ENCODE measurements at places on chromosomes 3 and 15. TPM values are rescaled to one million over a fixed set of nuclear protein-coding genes. Genes with fewer than 3 reads are reported as not detected.

DNA sequence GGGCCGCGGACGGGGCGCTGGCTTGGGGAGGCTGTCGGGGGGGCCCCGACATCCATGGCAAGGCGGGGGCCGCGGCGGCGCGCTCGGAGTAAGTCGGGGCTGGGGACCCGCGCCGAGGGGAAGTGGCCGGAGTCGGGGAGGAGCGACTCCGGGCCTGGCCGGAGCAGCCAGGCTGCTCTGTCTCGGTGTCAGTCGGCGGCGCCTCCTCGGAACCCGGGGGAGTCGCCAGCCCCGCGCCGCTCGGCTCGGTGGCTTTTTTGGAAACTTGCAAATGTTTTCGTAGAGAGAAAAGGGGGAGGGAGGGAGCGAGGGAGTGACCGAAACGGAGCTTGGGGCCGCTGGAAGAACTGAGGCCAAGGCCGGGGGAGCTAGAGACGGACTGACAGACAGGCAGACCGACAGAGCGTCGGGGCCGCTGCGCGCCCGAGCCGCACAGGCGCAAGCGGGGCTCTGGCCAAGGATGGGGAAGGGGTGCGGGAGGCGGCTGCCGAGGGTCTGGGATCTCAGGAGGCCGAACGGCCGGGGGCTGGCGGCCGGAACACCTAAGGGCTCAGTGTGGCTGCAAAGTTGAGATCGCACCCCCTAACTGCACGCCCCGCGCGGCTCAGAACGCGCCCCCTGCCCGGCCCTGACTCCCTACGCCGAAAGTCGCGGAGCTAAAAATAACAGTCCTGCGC lies 5.0 kb downstream of the PTH1R start:
- DNase-seq: no peak

The ERC2 gene
- total RNA-seq: 0.96 TPM

- DNase-seq: no peak
Measured at GRCh38 chr15:48781481-48782081, 29.3 kb downstream of the CEP152 start.

DNA sequence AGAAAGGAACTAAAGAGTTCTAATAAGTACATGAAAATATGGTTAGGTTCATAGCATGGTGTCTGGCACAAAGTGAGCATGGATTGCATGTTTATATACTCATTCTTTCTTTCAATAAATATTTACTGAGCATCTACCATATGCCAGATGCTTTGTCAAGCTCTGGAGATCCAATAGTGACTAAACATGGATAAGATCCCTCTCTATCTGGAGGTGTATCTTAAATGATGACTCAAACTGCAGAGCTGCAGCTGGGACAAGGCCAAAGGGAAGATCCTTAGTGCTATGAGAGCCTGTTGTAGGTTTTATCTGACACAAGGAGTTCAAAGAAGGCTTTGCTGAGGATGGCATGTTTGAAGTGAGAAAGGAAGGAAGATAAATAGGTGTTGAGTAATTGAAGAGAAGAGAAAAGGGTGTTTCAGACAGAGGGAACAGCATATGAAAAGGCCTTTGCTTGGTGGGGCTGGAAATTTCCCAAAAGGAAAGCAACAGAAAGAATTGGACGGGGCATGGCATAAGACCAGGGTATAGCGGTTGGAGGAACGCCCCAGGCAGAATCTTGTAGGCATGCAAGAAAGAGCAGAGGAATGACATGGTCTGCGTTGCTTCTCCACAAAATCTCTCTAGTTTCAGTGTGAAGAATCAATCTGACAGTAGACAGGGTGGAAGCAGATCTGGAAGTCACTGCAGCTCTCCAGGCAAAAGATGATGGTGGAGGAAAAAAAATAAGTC lies 239.9 kb upstream of the LRTM1 start:
- no peak for DNase-seq
